ENCODE measurements at places on chromosomes 6 and 20. TPM values are rescaled to one million over a fixed set of nuclear protein-coding genes. Genes with fewer than 3 reads are reported as not detected.

Gene PMEPA1
- total RNA-seq: 4.9 TPM

Gene TXLNB
- not detected for total RNA-seq

Gene PBX2
- 13.2 TPM for total RNA-seq

DNA sequence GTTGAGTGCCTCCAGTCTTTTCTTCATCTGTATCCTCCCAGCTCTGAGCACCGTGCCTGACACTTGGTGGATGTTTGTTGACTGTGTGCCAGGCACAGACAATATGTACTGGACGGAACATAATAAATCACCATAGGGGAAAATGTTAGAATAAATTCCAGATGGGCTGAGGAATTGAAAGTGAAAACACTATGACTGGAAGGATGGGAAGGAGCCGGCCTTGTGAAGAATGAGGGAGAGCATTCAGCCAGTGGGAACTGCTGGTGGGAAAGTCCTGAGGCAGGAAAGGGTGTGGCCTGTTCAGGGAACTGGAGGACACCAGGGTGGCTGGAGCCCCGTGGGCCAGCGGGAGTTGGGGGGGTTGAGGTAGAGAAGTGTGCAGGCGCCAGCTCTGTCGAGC, 75.4 kb downstream of the MTHFD1L start:
- H3K4me3 ChIP-seq: no peak overlapping the region
- H3K27ac ChIP-seq: no peak overlapping the region
- no peaks in the 10 kb centered on the region for H3K27me3 ChIP-seq

DNA sequence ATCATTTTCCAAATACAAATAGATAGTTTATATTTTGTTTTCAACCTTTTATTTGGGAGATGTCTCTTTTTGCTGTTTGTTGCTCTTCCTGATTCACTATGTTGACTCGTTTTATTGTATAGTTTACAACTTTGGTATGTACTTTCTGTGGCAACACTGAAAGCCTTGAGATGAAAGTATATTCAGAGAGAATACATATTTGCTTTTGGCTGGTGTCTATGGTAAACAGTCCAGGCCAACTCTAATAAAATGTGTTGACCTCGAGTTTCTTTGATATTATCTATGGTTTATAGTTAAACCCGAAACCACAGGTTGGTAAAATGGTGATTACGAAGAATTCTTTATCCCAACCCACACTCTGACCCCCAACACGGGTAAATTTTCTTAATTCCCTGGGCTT, 919.6 kb upstream of the MAP3K7 start:
- H3K27ac ChIP-seq: no peak overlapping the region
- DNase-seq: no peak
- no peaks in the 10 kb centered on the region for H3K36me3 ChIP-seq
- H3K4me3 ChIP-seq: no peak overlapping the region

DNA sequence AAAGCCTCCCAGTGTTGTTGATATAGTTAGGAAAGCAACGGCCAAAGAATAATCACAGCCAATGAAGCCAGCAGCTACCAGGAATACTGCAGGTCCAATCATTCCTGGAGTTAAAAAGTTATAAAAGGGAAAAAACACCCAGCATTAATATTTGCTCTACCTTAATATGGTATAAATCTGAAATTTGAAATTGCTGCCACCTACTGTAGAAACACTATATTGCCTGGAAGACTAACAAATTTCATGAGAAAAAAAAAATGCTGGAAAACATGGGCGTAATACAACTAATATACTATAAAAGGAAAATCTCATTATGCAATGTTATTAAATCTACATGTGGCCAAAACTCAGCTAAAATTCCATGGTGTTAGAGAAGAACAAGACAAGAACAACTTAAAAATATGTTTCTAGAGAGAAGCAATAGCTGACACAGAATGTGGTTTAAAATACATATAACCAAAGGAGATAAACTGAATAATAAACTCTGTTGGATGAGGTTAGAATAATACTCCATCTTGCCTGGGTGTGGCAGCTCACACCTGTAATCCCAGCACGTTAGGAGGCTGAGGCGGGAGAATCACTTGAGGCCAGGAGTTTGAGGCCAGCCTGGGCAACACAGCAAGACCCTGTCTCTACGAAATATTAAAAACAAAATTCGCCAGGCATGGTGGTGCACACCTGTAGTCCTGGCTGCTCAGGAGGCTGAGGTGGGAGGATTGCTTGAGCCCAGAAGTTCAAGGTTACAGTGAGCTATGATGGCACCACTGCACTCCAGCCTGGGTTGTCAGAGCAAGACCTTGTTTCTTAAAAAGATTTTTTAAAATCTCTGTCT, 43.1 kb downstream of the SLC17A5 start:
- no peak overlapping the region for H3K4me3 ChIP-seq
- H3K27ac ChIP-seq: no peak overlapping the region
- no peak for DNase-seq
- no peaks in the 10 kb centered on the region for H3K36me3 ChIP-seq

DNA sequence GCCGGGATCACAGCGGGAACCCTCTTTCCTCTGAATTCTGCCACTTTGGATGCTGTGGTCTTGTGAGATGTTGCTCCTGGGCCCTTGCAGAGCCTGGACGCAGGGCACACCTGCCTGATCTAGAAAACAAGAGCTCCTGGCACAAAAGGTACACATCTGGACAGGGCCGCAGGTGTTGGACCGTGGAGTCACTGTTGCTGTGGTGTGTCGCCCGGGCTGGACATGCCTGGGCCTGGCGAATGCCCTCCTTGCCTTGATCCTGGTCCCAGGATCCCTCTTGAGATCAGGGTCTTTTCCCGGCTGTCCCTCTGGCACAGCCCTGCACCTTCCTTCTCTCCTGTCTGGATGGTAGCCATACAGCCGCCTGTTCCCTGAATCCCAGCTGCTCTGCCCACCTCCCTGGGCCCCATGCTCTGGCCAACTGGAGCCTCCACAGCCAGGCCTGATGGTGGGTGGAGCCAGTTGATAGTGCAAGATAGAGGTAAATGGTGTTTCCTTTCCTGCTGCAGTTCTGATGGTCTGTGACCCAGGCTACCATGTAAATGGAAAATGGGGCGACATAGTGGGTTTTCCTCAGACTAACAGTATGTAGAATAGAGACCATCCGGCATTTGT, 5.0 kb downstream of the FOXP4 start:
- H3K36me3 ChIP-seq: peaks cover 62% of the 10 kb centered on the region
- no peak overlapping the region for H3K4me3 ChIP-seq
- H3K4me1 ChIP-seq: peaks cover 12% of the 10 kb centered on the region
- no peaks in the 10 kb centered on the region for H3K27me3 ChIP-seq

GRCh38 chr6:144870782-144871181, 585.6 kb downstream of the UTRN start:
- H3K36me3 ChIP-seq: no peaks in the 10 kb centered on the region
- no peaks in the 10 kb centered on the region for H3K4me1 ChIP-seq
- no peak overlapping the region for H3K4me3 ChIP-seq
- DNase-seq: no peak
- H3K27me3 ChIP-seq: no peaks in the 10 kb centered on the region

DNA sequence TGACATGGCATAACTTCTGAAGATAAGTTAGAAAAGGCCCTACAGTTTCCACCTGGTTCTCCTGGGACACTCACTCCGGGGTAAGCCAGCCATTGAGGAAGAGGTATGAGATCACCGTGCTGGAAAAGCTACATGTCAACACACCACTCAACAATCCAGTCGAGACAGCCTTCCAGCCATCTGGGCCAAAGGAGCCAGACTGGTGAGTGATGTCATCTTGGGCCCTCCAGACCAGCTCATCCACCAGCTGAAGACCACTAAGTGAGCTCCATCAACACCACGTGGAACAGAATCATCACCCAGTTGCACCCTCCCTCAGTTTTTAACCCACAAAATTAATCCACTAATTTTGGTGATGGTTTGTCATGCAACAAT, 32.3 kb upstream of the RSPO4 start:
- H3K27me3 ChIP-seq: peaks cover 3% of the 10 kb centered on the region
- H3K4me1 ChIP-seq: no peaks in the 10 kb centered on the region
- DNase-seq: no peak
- no peak overlapping the region for H3K4me3 ChIP-seq

DNA sequence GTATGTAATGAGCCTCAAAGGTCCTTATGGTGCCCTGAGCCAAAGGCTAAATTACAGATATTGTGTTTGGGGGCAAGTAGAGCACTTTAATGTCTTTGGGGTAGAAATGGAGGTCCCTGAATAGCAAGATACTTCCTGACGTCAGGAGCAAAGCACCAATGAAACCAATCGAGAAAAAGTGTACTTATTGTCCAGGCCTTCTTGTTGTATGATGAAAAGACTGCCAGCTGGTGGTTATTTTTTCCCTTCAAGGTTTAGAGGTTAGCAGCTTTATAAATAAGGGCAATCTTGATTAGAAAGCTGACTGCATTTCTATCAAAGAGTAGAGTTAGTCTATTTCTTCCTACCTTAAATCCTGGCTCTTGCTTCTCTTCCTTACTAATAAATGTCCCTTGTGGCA, 76.1 kb upstream of the HSF2 start:
- no peak for DNase-seq
- H3K4me1 ChIP-seq: 0 out of 2 replicates have a peak, but pooled peaks cover 3% of the 10 kb centered on the region
- H3K27ac ChIP-seq: no peak overlapping the region

GRCh38 chr6:72267470-72267869, 354.4 kb upstream of the KCNQ5 start:
- H3K4me1 ChIP-seq: no peaks in the 10 kb centered on the region
- H3K27ac ChIP-seq: no peak overlapping the region
- no peaks in the 10 kb centered on the region for H3K36me3 ChIP-seq
- H3K4me3 ChIP-seq: no peak overlapping the region

DNA sequence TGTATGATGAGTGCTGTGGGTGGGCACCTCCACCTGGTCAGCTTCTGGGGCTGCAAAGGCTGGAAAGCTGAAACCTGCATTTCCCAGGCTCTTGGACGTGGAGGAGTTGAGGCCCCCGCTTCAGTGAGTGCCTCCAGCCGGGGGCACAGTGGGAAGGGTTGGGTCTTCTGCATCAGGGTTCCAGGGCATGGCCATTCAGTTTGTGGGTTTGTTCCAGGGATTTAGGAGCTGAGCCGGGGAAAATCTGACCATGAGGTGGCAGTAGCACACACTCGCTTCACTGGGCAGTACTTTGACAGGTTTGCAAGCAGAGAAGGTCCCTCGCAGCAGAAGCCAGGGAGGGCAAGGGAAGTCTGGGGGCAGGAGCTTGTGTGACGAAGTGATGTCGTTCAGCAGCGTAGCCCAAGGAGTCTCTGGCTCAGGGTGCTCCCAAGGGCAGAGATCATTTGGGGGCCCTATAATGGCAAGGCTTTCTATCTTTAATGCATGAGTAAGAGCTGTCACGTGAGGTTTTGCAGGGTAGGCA, 69.5 kb upstream of the SULF2 start:
- H3K36me3 ChIP-seq: no peaks in the 10 kb centered on the region
- no peak overlapping the region for H3K27ac ChIP-seq
- H3K4me1 ChIP-seq: no peaks in the 10 kb centered on the region
- peaks cover 9% of the 10 kb centered on the region for H3K27me3 ChIP-seq
- peak; percentile 12 for DNase-seq
- no peak overlapping the region for H3K4me3 ChIP-seq

DNA sequence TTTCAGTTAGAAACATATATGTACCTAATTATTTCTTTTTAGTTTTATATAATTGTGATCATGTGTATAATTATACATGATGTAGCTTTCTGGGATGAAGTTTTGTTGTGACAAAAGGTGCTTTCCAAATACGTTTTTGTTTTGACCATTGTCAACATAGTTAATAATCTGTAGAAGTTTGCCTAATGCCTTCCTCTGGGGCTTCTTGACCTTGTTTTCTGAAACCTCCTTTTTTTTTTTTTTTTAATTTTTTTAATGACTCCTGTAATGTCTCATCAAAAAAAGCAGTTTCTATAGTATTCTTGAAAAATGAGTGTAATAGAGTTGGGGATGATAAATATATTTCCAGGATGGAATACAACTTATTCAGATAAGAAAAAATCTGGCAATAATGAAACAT, 434.7 kb upstream of the SOX4 start:
- H3K27ac ChIP-seq: no peak overlapping the region
- DNase-seq: no peak
- no peak overlapping the region for H3K4me3 ChIP-seq

DNA sequence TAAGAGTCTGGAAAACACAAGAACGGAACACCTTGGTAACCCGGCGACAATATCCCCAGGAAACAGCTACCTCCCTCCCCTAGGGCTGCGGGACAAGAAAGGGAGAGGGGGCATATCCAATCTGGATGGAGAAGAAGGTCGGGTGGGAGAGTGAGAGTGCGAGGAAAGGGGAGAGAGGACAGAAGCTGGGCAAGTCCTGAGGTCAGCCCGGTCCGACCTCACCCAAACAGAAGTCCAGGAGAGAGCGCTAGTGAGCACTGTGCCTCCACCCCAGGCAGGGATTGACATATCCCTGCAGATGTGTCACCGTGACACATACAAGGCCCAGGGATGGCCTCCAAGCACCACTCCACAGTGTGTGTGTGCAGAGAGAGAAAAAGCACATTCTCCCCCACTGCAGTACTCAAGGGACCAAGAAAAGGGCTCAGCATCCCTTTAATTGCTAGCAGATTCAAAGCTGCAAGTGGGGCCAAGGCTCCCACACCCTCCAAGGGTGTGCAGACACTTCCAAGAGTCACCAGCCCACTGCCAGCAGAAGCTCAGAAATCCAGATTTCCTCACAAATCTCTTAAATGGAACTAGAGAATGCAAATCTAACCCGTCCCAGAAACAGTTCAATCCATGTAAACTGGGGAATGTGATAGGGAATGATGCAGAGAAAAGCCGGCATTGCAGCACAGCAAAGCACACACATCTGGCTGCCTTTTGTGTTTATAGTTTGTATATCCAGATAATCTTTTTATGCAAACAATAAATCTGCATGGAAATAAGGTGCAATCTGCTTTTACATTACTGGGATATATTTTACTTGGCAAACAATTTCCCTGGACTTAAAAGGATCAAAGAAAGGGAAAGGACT, 3.1 kb downstream of the PXDC1 start:
- peaks cover 48% of the 10 kb centered on the region for H3K4me1 ChIP-seq
- 0 out of 2 replicates have a peak overlapping the region, but pooled peaks have one; percentile 8 for H3K27ac ChIP-seq
- DNase-seq: peak; percentile 74
- H3K36me3 ChIP-seq: peaks cover 74% of the 10 kb centered on the region

GRCh38 chr6:24780206-24780605, 5.5 kb downstream of the GMNN start:
- no peak overlapping the region for H3K4me3 ChIP-seq
- H3K36me3 ChIP-seq: peaks cover 90% of the 10 kb centered on the region
- no peak for DNase-seq
- H3K4me1 ChIP-seq: peaks cover 14% of the 10 kb centered on the region
